ENCODE measurements at places on chromosomes 7 and 10.

- no peak for DNase-seq
Observed at GRCh38 chr10:32577448-32577847, 131.5 kb downstream of the CCDC7 start.

DNA sequence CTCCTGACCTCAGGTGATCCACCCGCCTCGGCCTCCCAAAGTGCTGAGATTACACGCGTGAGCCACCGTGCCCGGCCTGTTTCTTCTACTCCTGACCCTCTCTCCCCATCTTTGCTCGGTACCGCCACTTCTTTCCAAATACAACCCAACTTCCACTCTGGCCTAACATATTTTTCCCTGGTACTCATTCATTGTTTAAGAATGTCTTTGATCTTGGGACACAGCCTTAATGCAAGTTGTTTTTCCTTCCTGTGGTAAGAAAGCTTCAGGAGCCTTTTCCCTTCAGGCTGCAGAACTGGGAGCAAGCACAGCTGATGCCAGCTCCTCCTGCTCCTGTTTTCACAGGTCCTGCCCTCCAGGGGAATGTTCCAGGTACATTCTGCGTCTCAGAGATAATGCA is 13.7 kb downstream of the CALML3 start:
- DNase-seq, result no peak

- DNase-seq, result no peak
Observed at GRCh38 chr7:91720260-91720937, 160.1 kb downstream of the MTERF1 start.

GRCh38 chr10:93065675-93066543 is 5.3 kb downstream of the CYP26C1 start:
- no peak for DNase-seq

- no peak for DNase-seq
Observed at GRCh38 chr7:134941952-134942351, 44.4 kb upstream of the AGBL3 start.

GRCh38 chr7:30459591-30460245 is 18.9 kb downstream of the NOD1 start:
- DNase-seq, result no peak

DNA sequence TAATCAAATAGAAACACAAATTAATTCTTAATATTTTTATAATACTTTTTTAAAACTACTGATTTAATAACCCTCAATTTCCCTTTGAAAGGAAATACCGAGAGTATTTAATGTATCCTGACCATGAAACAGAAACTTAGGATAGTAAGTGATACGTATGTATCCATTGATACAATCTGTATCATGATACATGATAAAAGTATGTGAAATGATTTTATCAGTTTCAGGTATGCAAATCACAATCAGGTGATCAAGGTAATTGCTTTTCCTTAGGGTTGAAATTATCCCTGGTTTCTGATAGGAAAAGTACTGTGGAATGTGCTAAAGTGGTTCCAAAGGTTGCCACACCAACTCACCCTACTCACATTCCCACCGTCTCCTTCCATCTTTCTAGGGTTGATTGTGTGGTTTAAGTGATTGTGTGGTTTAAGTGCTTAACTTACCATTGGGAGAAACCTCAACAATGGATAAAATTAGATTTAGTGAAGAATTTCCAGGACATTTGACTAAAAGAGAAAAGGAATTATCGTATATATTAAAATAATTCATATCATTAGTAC is 138.3 kb downstream of the LRRN3 start:
- no peak for DNase-seq

GRCh38 chr10:121403527-121403926 is 194.7 kb downstream of the FGFR2 start:
- DNase-seq, result no peak

DNA sequence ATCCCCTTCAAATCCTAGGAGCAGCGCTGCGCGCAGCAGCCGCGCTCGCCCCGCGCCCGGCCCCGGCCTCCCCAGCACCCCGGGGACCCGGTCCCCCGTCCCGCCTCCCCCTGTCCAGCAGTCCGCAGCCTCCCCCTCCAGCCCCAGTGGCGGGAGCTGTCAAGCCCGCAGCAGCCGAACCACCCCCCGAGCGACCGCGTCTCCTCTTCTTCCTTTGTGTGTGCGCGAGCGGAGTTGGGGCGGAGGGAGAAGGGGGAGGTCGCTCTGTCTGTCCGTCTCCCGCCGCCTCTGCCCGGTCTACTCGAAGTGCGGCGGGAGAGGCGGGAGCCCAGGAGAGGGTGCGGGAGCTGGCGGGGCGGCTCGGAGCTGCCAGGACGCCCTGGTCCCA is 375 bp upstream of the CHN2 start:
- no peak for DNase-seq

- no peak for DNase-seq
Observed at GRCh38 chr10:99234791-99235657, 628 bp downstream of the HPSE2 start.

GRCh38 chr7:24127930-24128329 is 156.1 kb upstream of the NPY start:
- no peak for DNase-seq

DNA sequence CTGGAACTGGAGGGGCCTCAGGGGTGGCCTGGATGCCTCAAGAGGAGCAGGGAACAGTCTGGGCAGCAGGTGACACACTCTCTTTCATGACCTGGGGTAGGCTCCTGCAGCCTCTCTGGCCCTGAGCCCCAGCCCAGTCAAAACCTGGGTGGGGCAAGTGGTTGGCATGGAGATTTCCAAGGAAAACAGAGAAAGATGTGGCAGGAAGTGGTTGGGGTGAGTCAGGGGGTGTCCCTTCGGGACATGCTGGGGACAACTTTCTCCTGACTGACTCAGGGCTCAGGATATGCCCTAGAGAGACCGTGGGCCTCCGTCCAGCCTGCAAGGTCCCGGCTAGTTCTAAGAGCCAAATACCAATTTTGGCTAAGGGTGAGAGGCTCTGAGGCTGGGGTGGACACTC is 2.9 kb downstream of the AQP1 start:
- DNase-seq, result no peak

DNA sequence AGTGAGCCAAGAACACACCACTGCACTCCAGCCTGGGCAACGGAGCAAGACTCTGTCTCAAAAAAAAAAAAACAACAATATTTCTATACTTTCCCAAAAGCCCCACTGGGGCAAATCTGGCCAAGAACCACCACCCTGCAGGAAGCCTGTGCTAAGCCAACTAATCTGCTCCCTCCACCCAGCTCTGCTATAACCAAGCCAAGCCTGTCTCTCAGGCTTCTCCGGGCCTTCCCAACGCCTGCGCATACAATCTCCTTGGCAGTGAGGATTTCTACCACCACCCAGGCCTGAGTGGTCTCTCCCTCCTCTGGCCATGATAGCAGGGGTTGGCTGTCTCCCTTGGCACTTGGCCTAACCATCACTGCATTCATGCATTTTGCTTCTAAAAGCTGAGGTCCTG is 14.2 kb downstream of the DDX56 start:
- DNase-seq, result no peak

GRCh38 chr10:98511876-98512275 is 65.1 kb upstream of the HPS1 start:
- no peak for DNase-seq

DNA sequence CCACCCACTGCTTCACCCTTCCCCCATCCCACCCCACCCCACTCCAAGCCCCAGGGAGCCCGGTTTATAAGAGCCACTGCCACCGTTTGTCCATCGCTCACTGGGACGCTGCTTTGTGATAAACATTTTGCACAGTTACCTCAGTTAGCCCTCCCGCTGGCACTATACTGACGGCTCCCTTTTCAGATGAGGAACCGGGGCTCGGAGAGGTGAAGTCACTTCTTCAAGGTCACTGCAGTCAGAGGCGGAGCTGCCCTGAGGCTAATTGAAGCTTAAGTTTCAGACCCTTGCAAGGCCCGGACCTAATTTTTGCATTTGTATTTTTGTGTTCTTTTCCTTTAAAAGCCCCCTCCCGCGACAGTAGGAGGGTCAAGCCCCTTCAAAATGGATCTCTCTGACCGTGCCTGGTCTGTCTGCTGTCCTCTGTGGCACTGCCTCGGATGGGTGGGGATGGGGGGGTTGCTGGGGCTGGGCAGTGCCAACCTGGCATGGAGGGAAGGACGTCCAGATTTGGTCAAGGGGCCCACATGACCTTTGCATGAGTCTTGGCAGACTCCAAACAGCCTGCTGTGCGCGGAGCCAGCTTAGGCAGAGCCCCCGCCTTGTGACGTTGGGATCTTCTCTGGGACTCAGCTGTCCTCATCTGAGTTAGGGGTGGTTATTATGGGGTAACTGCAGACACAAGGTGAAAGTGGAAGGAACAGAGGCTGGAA is 17.7 kb upstream of the NODAL start:
- no peak for DNase-seq

DNA sequence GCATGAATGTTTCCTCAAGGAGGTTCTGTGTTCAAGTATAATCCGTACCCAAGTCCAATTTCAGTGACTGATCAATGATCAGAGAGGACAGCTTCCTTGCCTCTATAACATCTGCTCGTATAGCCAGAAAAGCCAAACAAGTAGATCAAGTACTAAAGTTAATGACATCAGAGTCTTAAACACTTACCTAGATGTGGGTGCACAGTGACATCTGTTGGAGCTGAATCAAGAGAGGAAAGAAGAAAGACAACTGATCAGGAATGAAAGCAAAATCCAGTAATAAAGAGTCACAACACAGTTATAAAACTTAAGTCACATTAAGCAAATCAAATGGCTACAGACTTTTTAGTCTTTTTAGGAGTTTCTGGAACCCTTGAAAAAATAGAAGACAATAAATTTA is 236.5 kb downstream of the RELN start:
- DNase-seq, result no peak

DNA sequence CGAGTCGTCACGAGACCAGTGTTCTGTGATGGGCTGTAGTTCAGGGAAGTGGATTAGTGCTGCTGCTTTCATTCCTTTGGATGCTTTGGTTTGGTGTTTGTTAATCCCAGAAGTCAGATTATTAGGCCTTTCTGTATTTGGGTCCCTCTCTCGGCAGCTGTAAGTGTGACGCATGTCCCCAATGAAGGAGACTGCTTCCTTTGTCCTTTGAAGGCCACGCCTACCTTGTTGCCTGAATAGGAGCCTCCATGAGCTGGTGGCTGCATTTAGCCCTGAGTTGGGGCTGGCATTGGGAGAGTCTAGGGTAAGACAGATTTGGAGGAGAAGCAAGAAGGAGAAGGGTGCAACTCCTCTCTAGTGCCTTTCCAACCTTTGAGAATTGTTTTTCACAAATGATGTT is 34.5 kb downstream of the DOCK1 start:
- no peak for DNase-seq

DNA sequence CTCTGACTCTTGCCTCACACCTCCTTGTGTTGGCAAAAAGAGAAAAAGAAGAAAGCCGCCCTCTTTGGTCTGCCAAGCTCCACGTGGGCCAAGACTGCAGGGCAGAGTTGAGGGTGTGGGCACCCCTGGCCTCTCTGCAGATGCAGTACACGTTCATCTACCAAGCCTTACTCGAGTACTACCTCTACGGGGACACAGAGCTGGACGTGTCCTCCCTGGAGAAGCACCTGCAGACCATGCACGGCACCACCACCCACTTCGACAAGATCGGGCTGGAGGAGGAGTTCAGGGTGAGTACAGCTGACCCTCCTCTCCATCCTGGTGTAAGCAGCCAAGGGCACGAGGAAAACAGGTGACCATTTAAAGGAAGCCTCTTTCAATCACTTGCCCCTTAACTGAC is 56.1 kb downstream of the MKI67 start:
- DNase-seq, result no peak

DNA sequence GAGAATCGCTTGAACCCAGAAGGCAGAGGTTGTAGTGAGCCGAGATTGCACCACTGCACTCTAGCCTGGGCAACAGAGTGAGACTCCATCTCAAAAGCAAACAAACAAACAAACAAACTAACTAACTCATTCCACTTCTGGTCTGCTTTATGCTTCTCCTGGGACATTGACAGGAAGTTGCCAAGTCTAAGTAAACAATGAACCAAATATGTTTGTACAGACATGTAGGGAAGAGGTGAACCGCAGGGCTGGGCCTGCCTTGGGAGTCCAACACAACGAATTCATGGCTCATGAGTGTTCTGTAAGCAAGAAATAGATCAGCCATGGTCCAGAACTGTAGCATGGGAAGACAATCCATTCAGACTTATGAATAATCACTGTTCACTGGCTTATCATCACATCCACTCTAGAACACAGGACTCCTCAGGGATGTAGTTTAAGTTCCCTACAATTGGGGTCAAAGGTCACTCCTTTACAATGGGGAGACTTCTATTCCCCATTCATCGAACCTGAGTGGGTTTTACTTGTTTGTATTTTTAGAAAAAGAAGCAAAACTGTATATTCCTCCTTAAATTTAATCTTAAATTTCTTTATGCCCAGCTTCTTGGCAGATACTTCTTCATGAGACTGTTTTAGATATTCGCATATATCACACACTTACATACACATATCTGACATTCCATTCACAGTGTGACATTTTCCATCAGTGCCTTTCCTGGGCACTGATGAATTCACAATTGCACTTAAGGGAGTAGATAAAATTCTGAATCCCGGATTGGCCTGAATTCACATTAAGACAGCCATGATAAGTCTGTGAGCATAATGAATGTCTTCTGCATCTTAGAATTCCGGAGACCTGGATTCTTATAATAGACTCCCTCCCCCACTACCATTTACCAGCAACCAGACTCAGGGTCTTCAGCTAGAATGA is 159.1 kb upstream of the EEPD1 start:
- no peak for DNase-seq

GRCh38 chr7:116259871-116260440 is 49.6 kb downstream of the TES start:
- DNase-seq, result no peak

DNA sequence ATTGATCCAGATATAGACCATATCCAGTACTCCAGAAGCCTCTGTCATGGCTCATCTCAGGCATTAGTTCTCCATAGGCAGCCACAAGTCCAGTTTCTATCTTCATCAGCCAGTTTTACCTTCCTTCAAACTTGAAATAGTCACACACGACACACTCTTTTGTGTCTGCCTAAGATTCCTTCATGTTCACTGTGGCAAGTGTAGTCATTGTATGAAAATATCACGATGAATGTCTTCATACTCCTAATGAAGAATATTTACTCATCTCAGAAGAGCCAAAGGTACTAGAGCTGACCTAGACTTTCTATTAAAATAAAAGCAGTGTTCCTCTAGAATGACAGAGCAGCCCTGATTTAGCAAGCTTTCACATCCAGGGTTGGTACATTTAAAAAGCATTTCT is 230.7 kb downstream of the SNX13 start:
- DNase-seq, result no peak

- no peak for DNase-seq
Observed at GRCh38 chr10:11527691-11528255, 83.7 kb downstream of the USP6NL start.

All from GDM1 (cell line).